Stimulated activated CD4-positive, alpha-beta T cell treated with anti-CD3 and anti-CD28 coated beads, Interleukin-15, amount 100 ng/mL, for 1 hour (primary cell): ENCODE measurements at places on chromosomes 6 and 20.

DNA sequence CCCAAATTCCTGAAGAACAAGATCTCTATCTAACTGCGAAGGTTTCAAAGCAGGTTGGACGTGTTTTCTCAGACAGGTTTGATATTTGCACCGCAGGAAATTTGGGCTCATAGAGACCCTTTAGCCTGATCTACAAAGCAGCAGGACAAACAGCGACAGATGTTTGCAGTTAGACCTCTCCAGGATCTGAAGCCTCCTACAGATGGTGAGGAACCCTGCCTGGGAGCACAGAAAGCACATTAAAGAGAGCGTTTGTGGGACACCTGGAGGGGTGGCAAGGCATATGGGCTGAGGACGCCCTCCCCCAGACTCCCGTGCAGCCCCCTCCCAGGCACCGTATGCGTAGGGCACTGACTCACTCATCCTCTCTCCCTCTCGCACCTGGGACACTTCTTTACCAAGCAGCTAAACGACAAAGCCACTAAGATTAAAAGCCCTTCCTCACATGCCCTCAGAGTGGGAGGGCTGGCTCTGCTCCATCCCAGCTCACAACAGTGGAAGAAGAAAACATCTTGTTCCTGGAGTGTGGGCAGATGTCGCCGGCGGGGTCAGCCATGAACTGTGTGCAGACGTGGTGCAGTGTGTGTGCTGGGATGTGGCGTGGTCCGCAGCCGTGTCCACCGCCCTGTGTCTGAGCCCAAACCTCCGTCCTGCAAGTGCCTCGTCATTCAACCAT is 249.7 kb upstream of the AFDN start:
- no peak for DNase-seq

DNA sequence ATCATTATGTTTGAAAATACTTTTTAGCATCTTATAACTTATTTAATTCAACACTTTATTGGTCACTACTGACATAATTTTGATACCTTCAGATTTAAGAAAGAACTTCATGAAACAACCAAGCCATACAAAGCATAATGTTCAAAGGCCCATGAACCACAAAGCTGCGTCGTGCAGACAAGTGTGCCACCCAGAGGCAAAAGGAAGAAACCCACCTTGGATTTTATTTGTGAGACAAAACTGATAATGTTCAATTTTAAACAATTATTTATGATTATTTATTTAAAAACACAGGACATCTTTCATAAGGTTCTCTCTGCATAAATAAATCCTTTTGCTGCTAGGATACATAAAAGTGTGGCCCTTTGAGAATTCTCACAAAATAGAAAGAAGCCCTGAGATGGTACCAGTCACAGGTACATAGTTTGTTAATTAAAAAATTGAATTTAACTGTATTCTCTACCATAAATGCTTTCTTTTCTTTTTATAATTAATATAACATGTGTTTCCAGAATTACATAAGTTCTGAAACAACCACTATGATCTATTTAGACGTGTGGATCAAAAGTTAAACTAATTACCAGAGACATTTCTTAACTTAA is 143.7 kb downstream of the RALGAPA2 start:
- no peak for DNase-seq

DNA sequence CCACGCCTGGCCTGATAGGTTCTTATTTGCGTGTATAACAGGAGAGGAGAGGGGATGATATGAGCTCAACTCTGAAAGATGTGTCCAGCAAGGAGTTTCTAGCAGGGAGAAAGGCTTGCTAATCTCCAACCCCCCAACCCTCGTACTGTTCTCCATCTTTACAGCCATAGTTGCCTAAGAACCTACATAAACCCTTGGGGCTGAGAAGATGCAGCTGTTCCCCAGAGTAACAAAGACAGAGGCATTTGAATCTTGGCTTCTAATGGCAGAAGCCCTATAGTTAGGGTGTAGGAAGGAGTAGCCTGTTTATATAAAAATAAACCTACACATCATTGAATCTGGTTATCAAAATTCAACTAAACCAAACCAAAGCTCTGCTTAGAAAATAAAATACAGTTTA is 631.4 kb upstream of the SLC35B3 start:
- DNase-seq = no peak

- no peak for DNase-seq
Measured at GRCh38 chr6:467671-468082, 76.1 kb downstream of the IRF4 start.

DNA sequence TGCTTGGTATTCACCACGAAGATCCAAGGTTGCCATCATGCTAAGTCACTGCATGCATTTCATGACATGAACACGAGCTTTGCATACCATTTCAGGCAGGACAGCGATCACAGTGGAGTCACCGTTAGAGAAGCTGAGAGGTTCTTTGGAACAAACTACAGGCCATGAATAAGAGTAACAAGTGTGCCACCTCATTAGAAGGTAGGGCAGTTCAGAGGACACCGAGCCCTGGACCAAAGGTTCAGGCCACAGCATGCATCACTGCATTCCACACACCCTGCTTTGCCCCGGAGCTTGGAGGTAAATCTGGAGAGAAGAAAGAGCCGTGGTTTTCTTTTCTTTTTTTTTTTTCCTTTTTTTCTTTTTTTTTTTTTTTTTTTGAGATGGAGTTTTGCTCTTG is 66.9 kb upstream of the CDH4 start:
- no peak for DNase-seq

DNA sequence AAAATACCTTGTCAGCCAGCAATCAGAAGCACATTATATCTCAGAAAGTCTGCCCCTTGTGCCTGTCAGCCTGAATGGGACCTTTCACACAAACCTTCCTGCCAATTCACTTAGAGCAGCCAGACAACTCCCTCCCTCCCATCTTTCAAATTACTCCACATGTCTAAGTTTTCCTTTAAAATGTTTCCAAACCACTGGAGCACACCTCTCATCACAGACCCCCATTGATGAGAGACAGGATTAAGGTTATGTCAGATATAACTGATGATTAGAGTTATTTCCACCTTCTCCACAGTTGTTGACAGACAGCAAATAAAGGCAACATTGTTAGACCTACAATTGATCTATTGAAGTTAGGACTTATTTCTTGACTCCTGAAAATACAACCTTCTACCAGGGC is 408.4 kb downstream of the PLCB1 start:
- no peak for DNase-seq

DNA sequence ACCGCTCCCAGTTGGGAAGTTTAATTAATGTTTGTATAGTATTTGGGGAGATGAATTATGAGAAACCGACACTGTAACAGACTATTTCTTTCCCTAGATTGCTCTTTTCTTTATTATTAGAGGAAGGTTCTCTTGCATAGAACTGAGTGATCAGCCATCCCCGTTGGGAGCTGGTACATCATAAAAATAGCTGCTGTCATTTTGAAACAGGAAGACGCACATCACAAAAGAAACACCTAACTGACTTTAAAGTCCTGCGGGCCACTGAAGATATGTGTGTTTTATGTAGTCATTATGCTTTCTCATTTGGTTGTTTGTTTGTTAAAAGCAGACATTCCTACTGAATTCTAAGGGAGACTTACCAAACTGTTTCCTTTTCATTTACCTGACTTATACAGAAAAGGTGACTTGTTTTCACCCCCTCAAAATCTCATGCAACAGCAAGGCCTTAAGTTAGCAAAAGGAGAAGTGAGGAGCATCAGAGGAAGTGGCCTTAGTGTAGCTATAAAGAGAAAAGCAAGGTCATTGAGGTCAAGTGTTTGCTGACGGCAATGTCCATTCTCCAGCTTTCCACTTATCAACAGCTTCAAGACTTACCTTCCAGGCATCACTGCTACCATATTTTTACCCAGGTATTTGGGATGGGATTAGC is 91.0 kb downstream of the PKHD1 start:
- no peak for DNase-seq

GRCh38 chr6:64037427-64037826 is 401.8 kb downstream of the PHF3 start:
- DNase-seq = no peak

DNA sequence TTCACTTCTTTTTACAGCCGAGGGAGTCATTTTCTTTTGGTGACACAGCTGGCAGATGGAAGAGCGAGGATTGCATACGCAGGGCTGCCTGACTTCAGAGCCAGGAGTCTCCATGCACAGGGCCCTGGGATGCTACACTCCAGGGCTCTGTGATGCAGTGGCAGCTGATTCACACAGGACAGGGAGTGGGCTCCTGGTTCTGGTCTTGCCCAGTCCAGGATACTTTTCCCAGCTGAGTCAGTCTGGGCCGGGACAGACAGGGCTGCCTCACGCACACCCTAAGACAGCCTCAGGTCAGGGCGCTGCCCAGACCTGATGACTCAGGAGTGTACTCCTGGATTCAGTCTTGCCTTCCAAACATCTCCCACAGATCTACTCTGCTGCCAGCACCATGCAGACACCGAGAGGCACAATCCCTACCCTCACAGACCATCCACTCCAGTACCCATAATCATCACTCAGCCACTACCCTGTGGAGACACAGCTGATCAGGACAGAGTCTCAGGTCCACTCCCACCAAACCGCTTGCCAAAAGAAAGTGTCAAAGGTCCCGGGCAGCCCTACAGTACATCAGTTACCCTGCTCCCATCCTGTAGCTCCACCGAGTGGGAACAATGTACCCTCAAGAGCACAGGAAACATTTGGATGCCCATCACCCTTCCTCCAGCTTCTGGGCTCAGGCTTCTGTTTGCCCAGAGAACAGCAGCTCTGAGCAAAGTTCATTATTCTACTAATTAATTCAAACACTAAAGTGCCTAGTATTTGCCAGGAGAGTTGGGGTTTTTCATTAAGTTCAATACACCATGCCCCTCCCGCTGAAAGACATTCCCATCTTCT is 11.5 kb downstream of the SDC4 start:
- no peak for DNase-seq

DNA sequence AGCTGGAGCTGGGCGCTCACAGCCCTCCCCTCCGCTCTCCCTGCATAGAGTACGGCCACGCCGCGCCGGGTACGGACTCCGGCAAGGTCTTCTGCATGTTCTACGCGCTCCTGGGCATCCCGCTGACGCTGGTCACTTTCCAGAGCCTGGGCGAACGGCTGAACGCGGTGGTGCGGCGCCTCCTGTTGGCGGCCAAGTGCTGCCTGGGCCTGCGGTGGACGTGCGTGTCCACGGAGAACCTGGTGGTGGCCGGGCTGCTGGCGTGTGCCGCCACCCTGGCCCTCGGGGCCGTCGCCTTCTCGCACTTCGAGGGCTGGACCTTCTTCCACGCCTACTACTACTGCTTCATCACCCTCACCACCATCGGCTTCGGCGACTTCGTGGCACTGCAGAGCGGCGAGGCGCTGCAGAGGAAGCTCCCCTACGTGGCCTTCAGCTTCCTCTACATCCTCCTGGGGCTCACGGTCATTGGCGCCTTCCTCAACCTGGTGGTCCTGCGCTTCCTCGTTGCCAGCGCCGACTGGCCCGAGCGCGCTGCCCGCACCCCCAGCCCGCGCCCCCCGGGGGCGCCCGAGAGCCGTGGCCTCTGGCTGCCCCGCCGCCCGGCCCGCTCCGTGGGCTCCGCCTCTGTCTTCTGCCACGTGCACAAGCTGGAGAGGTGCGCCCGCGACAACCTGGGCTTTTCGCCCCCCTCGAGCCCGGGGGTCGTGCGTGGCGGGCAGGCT is 4.6 kb downstream of the KCNK15 start:
- no peak for DNase-seq

GRCh38 chr6:37182736-37183590 is 13.0 kb downstream of the PIM1 start:
- peak; percentile 36 for DNase-seq
